ENCODE measurements at places on chromosomes 13 and 19.

DNA sequence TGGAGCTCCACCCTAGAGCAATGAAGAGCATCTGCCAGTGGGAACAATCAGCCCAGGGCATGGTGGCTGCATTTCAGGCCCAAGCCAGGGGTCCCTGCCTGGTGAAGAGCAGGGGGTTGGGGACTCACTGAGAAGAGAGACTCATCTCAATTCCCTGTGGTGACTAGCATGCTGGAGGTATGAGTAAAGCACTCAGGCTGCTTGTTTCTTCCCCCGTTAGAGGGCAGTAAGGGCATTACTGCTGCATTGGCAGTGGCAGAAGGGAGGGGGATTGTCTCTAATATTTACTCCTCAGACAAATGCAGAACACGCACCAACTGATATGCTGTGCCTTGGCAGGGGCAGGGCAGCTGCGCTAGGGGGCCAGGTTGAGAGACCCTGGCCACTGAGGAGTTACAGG, 329.1 kb downstream of the SLITRK5 start:
- DNase-seq = no peak

GRCh38 chr19:47005164-47005641, 14.4 kb upstream of the NPAS1 start:
- no peak for DNase-seq

DNA sequence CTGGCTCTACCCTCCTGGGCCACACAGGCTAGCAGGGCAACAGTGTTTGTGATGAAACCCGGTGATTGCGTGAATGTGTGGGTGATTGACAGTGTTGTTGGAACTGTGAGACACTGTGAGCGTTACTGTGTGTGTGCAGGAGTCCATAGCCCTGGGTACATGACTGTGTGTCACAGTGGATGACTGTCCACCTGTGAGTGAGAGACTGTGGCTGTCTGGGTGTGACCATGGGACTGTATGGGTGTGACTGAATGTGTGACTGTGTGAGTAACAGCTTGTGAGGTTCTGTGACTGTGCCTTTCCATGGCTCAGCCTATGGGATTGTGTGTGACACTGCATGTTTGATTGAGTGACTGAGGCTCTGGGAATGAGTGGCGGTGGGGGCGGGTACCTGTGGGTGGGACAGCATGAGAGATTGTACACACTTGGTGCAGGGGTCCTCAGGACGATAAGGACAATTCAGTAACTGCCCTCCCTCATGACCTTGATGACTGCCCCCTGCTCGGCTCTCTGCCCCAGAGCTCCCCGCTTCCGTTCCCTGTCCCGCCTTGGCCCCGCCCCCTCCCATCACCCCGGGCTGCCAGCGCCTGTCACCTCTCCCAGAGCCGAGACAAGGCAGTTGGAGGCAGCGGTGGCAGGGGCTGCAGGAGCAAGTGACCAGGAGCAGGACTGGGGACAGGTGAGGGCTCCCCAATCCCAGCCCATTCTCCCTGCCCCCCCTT, at the start of gene GIPR:
Gene GIPR (plus strand): TSS at position 602 of the 722 bp plus-strand sequence. CDS start 1,300 bp downstream, outside the sequence.
- DNase-seq = peak; percentile 52

DNA sequence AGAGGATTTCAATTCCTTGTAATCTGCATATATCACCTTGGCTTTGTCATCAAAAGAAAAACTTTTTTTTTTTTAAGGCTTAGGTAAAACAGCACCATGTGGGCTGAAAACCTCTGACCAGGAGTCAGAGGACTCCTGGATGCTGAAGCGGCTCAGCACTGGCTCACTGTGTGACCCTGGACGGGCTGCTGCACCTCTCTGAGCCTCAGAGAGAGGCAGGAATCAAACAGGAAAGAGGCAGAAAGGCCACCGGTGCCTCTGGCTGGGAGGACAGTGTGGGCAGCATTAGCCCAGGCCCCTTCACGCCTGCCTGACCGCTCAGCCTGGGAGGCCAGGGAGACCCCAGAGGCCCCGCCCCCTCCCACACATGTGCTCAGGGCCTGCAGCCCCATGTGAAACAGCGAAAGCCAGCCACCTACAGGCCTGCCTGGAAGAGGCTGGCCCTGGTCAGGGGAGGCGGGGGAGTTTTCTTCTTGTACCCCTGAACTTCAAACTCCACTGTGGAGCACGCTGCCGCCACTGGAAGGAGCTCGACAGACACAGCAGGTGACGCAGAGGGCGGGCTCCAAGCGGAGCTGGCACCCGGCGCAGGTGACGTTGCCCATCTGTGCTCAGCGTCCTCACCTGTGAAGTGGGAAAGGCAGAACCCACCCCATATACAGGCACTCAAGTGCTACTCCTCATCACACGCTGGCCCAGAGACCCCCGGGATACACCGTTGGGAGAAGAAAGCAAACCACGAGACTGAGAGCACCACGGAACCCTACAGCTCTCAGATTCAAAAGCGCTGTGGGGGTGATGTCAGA, 39.7 kb downstream of the MLLT1 start:
- DNase-seq = no peak

- no peak for DNase-seq
These were observed 4.2 kb downstream of the MPND start for GRCh38 chr19:4347521-4347920.

DNA sequence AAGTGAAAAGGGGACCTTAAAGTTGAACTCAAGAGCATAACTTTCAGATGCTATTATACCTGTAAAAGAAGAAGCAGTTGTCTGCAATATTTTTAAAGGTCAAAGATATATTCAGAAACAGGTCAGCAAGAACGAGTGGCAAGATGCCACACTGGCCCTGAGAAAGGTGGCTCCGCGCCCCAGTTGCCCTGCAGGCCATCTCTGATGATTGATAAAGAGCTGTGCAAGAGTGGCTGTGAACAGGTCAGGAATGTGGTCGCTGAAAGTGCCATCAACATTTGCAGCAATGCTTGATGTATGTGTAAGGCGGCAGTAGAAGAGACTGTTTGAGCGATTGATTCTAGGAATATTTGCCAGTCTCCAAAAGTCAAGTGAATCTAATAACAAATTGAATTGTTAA, 664.2 kb upstream of the SLC10A2 start:
- DNase-seq = no peak

- DNase-seq = no peak
These were observed 182.8 kb downstream of the UGGT2 start for GRCh38 chr13:95870421-95870820.

GRCh38 chr13:33743438-33744368, 74.2 kb upstream of the RFC3 start:
- DNase-seq = no peak

- no peak for DNase-seq
These were observed 1.7 kb upstream of the PTGER1 start for GRCh38 chr19:14476673-14477401.

DNA sequence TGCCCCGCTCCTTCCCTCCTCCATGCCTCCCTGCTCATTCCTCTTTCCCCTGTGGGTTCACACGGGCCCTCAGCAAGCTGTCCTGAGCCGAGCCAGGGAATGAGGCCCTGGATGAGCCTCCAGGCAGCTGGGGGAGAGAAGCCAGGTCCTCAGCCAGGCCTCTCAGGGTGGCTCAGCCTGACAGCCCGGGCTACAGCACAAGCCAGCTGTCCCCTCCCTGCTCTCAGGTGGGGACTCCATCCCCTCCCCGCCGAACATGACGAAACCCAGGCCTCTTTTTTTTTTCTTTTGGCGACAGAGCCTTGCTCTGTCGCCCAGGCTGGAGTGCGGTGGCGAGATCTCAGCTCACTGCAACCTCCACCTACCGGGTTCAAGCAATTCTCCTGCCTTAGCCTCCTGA, 40.0 kb upstream of the MATK start:
- no peak for DNase-seq

- no peak for DNase-seq
These were observed 38.8 kb downstream of the MYO9B start for GRCh38 chr19:17114414-17114831.

GRCh38 chr13:30757026-30757742, 21.8 kb downstream of the ALOX5AP start:
- no peak for DNase-seq

GRCh38 chr19:31315652-31316051, 33.6 kb downstream of the TSHZ3 start:
- no peak for DNase-seq

GRCh38 chr19:31627620-31628365, 278.6 kb upstream of the TSHZ3 start:
- DNase-seq = no peak

DNA sequence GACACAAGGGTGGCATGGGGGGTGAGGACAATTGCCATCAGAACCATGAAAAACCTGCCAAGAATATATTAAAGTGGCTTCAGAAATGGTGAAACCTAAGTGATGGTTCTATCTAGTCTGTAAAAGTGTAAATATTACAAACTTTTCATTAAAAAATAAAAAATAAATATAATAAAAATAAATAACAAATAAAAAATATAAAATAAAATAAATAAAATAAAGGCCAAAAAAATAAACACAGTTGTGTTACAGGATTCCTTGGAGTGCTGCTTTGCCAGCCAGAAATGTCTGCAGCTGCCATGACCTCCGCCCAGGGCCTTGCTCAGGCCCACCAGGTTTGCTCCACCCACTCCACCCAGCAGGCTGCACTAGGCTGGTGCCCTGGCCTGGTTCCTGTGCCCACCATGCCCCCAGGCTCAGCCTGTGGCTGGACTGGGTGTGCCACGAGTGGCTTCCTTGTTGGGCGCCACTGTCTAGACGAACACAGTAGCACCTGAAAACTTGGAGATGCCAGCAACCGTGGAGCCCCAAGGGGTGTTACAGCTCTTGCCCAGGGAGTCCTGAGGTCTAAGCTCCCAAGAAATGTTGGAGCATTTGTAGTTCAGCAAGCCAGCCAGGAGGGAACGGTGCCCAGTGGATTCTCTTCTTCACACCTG, 20.9 kb downstream of the CCDC70 start:
- no peak for DNase-seq

- no peak for DNase-seq
These were observed 316.4 kb downstream of the TEX29 start for GRCh38 chr13:111636804-111637203.

DNA sequence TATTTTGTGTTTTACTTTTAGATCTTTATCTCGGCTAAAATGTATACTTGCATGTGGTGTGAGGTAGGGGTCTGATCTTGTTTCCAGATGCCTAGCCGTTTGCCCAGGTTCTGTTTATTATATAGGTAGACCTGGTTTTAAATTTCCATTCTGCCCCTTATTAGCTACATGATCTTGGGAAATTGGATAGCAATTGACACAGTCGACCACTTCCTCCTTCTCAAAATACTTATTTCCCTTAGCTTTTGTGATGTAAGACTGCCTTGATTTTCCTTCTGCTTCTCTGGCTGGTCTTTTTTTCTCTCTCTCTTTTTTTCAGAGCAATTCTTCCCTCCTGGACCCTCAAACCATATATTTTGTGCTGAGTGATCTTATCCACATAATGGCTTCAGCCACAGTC, 3.0 kb upstream of the PGLYRP1 start:
- no peak for DNase-seq

DNA sequence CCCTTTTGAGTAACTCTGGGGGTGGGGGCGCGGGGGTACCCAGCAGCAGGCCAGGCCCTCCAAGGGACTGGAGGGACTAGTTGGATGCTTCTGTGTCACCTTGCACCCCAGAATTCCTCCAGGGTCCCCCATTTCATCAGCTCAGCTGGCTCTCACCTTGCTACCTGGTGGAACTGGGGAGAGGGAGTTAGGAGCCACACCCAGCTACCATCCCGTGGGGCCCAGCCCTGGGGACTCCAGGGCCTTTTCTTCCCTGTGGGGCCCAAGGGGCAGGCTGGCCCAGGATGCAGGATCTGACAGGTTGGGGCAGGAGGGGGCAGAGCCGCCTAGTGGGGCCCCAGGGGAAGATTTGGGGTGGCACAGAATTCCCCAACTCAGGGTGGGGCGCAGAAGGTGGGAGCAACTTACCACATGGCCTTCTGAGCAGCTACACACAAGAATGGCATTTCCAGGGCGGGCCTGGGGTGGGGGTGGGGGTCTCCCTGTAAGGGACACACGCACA, 32.8 kb upstream of the NANOS3 start:
- DNase-seq = no peak

DNA sequence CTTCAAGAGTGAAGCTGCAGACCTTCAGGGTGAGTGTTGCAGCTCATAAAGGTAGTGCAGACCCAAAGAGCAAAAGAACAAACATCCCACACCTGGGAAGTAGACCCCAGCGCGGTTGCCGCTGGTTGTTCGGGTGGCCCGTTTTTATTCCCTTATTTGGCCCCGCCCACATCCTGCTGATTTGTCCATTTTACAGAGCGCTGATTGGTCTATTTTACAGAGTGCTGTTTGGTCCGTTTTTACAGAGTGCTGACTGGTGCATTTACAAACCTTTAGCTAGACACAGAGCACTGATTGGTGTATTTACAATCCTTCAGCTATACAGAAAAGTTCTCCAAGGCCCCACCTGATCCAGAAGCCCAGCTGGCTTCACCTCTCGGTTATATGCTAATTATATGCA, 1.0 kb downstream of the SCGB2B2 start:
- no peak for DNase-seq

DNA sequence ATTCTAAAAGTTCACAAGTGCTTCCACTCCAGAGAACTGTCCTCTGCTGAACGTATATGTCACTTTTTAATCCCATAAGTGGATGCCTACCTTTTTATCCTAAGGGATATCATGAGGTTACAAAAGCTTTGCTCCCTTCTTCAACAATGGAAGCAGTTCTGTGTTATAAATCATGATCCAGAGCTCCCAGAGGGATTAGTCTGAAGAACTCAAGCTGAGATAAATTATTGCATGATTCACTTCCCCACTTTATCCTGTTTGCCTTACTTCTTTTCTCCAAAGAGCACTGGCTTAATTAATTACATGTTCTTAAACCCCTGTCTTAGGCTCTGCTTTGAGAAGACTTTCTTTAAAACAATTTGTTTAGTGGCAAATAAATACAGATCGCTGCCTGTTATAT, 246.7 kb downstream of the PCDH17 start:
- no peak for DNase-seq

DNA sequence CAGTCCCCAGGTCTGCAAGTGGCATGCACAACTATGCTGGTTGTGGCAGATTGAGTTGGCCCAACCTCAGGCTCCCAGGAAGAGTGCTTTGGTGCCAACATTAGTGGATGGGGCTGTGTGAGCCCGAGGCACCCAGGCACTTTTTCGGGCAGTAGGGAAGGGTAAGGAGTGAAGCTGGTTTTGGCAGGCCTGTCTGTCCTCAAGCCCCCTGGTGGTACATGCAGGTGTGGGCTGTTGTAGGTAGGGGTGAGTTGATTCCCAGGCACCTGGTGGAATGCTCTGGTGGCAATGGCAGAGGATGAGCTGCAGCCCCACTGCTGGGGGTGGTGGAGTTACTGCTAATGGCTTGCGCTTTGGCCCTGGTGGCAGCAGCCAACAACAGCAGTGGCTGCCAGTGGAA, 723.7 kb upstream of the SLITRK1 start:
- DNase-seq = no peak
